ENCODE measurements at places on chromosomes 5 and 9.

DNA sequence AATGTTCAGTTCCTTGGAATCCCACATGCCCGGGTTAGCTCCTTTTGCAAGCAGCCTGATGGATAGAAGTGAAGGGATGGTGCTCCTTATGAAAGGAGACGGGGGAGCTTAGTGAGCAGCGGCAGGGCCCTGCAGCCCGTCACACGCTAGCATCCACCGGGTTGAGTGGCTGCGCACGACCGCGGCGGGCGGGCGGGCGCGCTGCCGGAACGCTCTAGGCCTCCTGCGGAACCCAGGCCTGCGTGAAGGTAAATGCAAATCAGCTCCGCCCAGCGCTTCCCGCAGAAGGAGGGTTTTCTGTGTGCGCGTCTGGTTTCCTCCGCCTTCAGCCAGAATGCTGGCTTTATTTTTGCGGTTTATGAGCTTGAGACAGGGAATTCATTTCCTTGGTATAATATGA is 19.8 kb downstream of the IL12B start:
- DNase-seq: no peak

DNA sequence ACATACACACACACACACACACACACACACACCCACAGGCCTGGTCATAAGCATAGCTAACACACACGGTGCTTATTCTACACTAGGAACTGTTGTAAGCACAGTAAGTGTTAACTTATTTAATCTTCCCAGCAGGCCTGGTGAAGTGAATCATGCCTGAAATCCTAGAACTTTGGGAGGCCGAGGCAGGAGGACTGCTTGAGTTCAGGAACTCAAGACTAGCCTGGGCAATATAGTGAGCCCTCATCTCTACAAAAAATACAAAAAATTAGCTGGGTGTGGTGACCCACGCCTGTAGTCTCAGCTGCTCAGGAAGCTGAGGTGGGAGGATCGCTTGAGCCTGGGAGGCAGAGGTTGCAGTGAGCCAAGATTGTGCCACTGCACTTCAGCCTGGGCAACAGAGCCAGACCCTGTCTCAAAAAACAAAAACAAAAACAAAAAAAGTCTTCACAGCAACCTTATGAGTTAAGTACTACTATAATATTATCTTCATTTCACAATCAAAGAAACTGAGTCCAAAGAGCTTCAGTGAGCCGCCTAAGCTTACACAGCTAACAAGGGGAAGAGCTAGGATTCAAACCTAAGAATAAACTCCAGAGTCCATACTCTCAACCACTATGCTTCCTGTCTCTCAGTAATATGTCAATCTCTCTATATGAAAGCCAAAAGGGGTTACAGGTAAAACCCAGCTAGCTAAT is 2.3 kb downstream of the MEGF9 start:
- DNase-seq: no peak

DNA sequence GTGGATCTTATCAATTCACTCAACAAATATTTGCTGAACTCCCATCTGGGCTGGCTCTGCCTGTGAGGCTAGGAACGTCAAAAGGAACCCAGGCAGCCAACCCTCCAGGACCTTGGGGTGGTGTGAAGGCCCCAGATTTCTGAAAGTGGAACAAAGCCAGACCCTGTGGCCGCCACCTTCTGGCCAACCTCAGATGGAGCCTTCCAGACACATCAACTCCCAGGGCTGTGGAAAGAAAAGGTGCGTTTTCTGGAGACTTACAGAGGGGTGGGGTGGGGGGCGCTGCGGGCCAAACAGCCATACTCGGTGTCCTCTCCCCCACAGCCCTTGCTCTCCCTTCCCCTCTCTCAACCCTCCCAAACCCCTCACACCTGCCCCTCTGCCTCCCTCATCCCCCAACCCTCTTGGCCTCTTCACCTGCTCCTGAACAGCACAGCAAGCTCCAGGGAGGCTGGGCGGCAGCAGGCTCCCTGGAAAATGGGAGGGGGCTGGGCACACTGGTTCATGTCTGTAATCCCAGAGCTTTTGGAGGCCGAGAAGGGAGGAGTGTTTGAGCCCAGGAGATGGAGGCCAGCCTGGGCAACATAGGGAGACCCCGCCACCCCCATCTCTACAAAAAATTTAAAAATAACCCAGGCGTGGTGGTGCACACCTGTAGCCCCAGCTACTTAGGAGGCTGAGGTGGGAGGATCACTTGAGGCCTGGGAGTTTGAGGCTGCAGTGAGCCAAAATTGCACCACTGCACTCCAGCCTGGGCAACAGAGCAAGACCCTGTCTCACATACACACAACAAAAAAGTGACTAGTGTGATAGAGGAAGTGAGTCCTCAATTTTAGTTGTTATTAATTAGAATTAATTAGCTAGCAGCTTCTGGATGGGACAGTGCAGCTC is 45.0 kb upstream of the PRRC2B start:
- no peak for DNase-seq

DNA sequence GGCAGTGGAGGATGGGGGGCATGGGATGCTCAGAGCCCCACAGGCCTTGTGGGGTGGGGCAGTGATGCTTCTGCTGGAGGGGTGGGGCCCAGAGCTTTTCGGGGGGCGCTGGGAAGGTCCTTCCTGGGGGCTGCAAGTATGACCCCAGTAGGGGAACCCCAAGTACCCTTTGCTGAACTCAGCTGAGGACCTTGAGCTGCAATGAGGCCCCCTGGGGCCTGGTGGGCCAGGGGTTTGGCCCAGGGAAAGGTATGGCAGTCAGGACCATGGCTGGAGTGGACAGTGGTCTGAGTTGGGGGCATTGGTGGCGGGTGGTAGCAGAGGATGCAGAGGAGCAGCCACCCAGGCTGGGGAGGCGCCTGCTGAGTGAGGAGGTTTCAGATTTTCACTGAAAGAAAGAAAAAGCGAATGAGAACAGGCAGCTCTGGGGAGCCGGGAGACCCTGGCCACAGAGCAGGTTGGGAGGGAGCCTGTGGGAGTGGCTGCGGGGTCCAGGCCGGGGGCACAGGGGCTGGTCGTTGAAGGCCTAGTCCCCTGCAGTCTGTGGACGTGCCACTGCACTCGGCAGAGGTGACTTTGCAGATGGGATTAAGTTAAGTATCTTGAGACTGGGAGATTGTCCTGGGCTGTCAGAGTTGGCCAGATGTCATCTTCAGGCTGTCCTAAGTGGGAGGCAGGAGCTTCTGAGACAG is 19.2 kb downstream of the WNK2 start:
- no peak for DNase-seq

- DNase-seq: no peak
Observed at GRCh38 chr5:73280386-73280785, 107.4 kb downstream of the TMEM174 start.
